ENCODE measurements at places on chromosomes 5 and 9.

- DNase-seq: no peak
These were observed 143.7 kb upstream of the TNC start for GRCh38 chr9:115261656-115262081.

DNA sequence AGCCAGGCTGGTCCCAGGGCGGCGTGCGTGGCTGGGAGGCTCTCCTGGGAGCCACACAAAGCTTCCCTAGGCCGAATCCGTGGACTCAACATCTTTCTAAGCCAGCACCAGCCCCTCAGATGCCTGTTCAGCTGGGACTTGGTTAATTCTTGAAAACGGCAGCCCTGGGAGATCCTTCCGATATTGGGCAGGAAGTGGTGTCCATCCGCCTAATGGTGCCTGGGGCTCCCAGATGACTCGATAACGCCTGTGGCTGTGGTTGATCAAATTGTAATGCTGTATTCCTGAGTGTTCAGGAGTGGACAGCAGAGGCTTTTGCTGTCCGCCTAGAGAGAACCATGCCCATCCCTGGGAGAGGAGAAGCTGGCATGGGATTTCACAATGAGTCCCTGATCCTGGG lies 14.1 kb downstream of the KCNT1 start:
- DNase-seq: no peak

DNA sequence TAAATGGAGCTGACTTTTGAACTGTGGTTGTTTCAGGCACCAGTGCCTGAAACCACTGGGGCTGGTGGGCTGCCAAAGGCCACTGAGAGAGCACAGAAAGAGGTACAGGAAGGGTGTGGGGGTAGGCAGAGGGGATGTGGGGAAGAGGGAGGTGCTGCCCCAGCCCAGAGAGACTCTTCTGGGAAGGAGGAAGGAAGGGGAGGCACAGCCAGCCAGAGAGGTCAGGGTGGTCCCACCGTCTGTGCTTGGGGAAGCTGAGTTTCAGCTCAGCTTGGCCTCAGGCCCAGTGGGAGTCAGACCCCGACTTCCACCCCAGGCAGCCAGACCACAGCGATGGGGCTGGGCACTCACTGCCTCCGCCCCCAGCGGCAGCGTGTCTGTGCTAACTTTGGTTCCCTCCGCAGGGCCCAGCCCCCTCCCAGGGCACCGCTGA lies 8.6 kb upstream of the PHYKPL start:
- DNase-seq: no peak

DNA sequence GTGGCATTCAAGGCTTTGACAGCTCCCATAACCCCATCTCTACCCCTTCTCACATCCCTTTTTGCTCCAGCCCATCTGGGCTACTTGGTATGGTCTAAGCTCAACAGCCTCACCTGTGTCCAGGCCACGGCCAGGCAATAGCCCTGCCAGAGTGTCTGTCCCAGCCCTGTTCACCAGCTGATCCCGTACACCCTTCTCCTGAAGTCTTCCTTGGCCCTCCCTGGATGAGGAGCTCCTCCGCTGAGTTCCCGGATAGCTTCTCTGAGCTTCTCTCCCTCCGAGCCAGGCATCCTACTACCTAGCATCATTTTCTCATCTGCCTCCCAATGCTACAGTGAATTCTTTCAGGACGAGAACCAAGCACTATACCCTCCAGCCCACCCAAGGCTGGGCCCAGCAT lies 208.2 kb downstream of the DAB2IP start:
- DNase-seq: no peak

DNA sequence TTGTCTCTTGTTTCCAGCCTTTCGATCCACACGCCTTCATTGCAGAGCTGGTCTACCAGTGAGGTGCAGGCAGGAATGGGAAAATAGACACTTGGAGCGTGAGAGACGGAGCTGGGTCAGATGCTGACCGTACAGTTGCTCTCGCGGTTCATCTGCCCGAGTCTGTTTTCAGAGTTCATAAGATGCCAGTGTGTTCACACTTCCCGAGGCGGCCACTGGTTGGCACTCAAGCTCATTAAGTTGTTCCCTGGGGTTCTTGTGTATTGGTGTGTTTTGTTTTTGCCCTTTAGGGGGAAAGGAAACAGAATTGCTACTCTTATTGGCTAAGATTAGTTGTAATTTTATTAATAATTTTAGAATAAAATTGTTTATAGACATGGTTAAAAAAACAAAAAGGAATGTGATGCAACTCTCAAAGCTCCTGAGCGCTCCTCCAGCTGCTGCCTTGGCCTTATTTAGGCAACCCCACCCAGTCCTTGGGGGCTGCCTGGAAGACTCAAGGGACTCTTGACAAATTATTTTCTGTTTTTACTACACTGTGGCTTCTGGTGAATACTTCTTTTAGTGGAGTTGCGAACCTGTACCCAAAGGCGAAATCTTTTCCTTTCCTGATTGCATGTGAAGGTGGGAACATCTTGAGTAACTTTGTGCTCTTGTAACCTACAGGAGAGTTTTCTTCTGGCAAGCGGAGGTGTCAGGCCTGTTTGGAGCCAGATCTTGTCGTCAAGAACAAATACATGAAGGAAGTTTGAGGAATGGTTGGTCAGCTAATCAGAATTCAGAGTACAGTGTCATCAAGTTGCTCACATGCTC lies 146.1 kb downstream of the MAST4 start:
- no peak for DNase-seq

DNA sequence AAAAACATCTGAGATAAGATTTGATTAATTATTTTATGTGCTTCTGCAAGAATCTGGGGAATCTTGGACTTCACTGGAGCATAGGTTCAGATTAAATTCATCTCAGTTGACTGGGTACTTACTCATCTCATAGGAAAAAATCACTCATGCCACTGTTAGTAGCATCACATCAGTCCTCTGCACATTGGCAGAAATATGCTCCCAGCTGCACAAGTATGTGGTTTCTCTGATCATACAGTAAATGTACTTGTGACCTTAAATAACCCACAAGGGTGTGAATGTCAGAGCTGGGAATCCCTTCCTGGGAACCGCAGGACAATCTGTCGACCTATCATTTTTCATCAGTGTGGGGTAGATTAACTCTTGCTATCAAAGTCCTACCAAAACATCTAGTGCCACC lies 203.7 kb upstream of the SLC24A2 start:
- no peak for DNase-seq

GRCh38 chr9:107976767-107977166 lies 487.2 kb upstream of the KLF4 start:
- no peak for DNase-seq

DNA sequence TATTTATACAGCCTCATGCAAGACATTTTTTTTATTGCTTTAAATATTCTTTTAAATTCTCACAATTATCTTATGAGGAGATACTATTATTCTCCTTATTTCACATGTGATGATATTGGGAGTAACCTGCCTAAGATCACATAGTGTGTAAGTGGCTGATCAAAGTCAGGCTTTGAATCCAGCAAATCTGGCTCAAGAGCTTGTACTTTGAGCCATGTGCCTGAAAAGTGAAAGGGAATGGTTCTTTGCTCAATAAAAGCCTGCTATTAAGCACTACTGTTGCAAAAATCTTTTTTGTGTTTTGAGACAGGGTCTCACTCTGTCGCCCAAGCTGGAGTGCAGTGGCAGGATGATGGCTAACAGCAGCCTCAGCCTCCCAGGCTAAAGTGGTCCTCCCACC lies 35.1 kb downstream of the PWWP2A start:
- no peak for DNase-seq

DNA sequence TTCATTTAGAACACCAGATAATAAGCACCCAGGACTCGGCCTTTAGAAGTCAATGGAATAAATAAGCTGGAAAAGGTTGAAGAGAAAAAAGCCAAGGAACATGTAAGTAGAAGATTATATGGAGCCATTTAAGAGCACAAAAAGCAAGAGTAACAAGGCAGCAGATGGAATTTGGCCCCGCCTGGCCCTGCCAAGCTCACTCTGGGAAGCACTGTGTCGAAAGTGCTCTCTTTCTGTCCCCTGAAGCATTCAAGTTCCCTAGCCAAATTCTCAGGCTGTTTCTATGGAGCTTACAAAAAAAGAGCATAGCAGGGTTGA lies 73.0 kb upstream of the GPR151 start:
- no peak for DNase-seq

DNA sequence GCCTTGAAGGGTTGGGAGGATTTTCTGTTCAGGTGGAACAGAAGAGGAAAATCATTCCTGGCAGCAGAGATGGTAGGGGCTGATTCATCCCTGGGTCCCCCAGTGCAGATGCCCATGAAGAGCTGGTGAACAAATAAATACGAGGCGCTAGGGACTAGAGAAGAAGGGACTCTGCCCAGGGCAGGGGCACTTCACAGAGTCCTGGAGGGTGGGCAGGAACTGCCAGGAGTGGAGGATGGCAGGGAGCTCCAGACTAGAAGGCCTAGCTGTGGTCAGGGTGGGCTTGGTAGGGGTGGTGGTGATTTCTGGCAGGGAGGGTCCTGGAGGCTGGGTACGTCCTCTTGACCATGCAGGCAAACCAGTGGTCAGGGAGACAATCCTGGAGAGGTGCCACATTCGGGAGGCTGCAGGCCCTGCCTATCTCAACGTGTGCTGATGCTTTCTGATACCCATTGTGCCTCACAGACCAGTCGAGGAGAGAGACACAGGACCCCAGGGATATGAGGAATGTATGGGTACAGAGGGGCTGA lies 69.9 kb downstream of the CRB2 start:
- DNase-seq: no peak

DNA sequence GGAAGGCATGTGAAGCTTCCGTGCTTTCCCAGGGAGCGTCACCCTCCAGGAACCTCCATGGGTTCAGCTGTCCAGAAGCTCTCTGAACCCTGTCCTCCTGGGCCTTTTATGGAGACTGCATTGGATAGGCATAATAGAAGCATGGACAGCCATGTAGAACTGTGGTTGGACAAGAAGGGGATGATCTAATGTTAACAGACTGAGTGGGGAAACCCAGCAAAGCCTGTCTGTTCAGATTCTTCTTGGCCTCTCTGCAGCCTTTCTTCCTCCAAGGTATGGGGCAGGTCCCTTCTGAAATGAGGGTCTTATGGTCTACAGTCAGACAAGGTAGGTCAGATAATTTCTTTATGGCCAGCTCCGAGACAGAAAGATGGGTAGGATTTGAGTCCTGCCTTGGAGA lies 59.1 kb upstream of the CTNNA1 start:
- DNase-seq: no peak

DNA sequence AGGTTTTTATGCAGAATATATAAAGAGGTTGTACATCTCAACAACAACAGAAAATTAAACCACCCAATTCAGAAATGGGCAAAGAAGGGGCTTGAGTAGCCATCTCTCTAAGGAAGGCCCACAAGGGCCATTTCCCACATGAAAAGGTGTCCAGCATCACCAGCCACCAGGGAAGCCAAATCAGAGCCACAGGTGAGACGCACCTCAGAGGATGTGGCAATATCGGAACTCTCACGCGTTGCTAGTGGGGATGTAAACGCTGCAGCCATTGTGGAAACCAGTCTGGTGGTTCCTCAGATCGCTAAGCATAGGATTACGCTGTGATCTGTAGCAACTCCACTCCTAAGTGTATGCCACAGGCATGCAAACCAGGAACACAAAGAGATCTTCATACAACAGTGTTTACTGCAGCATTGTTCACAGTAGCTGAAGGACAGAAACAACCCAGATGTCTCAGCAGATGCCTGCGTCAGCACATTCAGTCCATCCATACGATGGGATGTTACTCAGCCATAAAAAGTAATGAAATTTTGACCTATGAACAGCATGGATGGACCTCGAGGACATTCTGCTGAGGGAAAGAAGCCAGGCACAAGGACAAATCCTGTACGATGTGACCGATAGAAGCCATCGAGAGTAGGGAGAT lies 84.3 kb upstream of the CACNA1B start:
- no peak for DNase-seq

GRCh38 chr5:9507974-9508373 lies 37.9 kb downstream of the SEMA5A start:
- no peak for DNase-seq

- DNase-seq: no peak
These were observed 9.2 kb upstream of the TAF1L start for GRCh38 chr9:32644698-32645097.

GRCh38 chr9:93166699-93167098 lies 17.2 kb upstream of the WNK2 start:
- DNase-seq: no peak

Measured in stimulated activated CD8-positive, alpha-beta memory T cell treated with anti-CD3 and anti-CD28 coated beads, Interleukin-15, amount 100 ng/mL, for 4 hours (primary cell).